ENCODE measurements at places on chromosomes 12 and 14.
A peak's percentile ranks its signal among the peaks of the same experiment; 100 is the strongest.

- DNase-seq: no peak
These were observed 4.2 kb upstream of the SPIC start for GRCh38 chr12:101470939-101471338.

- no peak for DNase-seq
These were observed 297.7 kb upstream of the CLEC14A start for GRCh38 chr14:38553586-38553985.

DNA sequence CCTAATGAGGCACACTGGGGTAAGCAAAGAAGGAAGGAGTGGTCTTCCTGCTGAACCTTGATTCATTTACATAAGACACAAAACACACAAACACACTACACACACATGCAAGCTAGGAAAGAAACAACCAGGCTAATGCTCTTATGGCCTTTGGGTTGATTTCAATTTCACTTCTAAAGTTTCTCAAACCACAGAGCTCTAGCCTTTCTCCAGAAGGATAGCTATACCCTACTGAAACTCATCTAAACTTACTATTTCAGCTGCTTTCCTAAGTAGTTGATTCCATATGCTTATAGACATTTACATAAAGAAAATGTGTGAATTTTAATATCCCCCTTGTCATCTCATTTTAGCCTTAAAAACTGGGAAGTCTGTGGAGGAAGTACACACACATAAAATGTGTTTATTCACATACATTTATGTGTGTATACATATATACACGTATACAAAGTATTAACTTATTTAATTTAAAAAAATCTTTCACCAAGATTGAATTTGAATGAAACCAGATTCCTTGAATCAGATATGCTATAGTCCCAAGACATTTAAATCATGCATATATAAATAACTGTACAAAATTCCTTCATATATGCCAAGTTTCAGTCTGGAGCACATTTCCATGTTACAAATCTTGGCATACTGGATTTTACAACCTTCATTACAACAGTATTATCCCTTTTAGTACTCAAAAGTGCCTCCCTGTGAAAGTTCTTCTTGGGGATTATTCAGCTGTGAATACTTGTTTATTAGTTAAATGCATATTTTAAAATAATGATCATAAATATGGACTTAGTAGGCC lies 231.8 kb upstream of the NPAS3 start:
- no peak for DNase-seq

GRCh38 chr14:97180304-97181200 lies 383.4 kb downstream of the VRK1 start:
- DNase-seq: peak; percentile 1

DNA sequence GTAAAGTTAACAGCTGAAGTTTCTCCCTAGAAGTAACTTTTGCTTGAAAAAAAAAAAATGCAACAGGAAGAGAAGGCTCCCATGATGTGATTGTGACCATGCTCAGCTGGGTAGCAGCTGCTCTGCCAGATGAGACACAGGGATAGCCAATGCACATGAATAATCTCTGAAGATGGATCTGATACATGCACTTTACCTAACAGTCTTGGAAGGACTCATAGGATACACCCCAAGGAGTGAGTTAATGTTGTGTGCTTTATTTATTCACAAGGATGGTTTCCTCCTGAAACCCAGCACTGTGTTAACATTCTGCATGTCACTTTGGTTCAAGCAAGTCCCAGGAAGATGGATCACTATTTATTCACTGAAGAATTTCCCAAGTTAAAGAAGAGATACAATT lies 46.5 kb downstream of the NDUFA12 start:
- DNase-seq: no peak

DNA sequence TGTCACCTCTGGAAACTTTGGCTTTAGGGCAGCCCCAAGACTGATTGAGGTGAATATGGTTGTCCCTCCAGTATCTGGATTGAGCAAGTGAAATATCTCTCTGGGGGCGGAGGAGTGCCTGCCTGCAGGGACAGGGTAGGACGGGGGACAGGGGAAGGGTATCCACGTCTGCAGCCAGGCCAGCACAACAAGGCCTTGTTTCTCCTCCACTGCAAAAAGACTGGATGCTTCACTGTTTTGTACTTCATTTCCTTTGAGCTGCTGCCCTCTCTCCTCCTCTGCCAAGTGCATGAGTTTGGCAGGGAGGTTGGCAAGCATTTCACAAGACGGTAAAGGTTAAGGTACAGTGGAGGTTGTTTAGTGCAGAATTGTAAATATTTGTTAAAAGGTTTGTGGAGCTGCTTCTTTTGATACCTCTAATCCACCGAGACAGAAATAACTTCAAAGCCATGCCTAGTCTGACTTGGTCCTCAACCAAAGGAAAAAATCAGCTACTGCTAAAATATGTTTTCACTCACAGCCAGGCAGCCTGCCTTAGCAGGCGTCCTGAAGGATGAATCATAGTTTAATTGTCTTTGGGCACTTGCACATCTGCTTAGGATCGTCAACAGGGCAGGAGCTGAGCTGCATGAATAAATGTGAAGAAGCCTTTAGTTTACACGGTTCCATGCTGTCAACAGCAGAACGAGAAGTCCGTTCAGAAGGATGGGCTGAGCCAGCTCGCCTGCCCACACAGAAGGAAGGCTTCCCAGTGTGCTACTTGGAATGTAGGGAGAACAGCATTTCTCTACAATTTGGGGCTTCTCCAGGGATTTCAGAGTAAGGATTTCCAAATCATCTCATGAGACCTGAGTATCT lies 269.7 kb downstream of the TTC6 start:
- DNase-seq: peak; percentile 19

- no peak for DNase-seq
These were observed 48.3 kb downstream of the NPAS3 start for GRCh38 chr14:32986791-32987540.

GRCh38 chr12:111343181-111343580 lies 25.7 kb downstream of the PHETA1 start:
- DNase-seq: no peak

GRCh38 chr12:175250-175649 lies 38.7 kb downstream of the SLC6A12 start:
- no peak for DNase-seq

DNA sequence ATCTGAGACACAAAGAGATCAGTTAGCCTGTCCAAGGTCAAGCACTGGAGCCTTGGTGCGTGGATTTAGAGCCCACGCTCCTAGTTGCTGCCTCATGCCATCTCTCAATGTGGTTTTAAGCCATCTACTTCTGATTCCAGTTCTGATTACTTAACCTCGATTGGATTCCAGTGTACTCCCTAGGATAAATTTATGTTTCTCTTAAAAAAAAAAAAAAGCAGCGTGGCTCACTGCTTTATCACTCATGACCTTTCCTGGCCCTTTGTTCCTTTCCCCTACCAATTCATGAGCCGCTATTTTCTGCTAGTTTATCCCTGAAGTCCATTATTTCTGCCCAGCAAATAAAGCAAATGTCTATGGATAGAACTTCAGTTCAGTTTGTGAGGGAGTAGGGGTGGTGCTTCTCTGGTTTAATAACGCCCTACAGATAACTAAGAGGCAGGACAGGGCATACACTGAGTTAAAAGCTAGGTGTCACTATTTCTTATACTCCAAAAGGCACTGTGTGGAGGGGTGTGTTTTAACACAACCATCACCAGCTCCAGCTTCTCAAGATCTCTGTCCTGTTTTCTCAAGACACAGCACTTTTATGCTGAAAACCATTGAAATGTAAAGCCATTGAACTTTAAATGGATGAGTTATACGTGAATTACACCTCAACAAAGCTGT lies 9.8 kb upstream of the PARP11 start:
- DNase-seq: no peak

- no peak for DNase-seq
These were observed 43.5 kb downstream of the B4GALNT3 start for GRCh38 chr12:503111-503761.

DNA sequence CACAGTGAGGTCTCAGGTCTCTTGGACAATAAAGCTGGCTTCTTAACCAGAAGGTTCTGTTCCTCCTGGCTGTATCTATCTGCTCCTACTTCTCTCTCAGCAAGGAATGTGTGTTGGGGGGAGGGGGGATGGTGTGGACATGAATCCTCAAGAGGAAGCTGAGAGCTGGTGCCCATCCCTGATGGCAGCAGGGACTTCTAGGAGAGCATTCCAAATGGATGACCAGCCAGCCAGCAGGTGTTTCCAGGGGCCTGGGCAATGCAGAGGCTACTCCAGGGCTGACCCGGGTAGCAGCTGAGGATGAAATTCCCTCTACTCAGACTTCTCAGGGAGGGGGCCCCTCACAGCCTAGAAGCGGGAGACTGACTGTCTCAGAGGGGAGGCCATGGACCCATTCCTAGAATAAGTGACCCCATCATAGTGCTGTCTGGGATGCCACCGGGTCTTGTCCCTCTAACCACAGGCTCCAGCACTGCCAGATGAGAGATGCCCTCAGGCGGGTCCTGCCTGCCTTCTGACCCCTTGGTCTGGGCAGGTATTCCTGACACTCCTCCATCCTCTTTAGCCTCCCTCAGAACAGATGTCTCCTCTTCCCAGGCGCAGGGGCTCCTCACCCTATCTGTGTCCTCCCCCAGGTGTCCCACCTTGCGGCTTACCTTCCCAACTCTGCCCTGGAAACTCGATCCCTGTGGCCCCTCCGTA lies 1.2 kb downstream of the RAB15 start:
- peak; percentile 34 for DNase-seq

GRCh38 chr14:92582706-92583452 lies 69.3 kb downstream of the RIN3 start:
- DNase-seq: no peak

DNA sequence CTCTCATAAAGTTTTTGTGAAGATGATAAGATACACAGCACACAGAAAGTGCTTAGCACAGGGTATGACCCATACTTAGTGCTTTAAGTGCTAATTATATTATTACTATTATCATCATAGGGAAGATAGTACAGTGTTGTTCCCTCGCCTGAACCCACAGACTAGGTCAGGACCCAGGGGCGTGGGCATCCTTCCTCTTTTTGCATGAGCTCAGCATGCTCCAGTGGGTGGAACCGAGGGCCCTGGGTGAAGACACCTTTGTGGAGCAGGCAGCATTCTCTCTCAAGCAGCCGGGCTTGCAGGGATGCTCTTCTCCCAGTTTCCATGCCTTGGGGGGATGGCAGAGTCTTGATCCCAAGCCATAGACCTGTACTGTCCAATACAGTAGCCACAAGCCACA lies 34.8 kb downstream of the CRACR2A start:
- no peak for DNase-seq

GRCh38 chr14:92649934-92650545 lies 98.4 kb downstream of the LGMN start:
- DNase-seq: no peak

DNA sequence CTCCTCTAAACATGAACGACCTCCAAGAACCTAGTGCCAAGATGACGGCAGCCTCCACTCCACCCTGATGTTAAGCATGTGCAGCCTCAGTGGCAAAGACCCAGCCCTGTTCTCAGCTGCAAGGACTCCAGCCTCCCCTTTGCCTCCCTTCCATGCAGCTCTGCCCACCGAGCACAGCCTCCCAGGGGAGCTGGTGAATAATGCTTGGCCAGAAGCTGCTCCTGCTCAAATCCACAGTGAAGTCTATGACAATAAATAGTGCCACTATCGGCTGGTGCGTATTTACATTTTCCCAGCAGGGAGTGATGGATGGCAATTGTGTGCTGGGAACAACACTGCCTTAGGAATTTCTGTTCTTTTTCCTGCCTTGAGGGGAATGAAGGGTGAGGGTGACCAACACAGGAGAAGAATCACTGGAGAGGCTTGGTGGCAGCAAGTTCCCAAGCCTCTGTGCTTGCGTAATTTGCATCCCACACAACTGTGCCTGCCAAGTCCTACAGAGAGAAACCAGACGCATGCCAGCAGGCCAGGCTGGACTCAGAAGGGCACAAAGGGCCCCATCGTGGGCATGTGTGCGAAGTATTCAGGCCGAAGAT lies 29.9 kb upstream of the TC2N start:
- DNase-seq: no peak

GRCh38 chr12:19031032-19031431 lies 98.5 kb upstream of the PLEKHA5 start:
- peak; percentile 98 for DNase-seq

- no peak for DNase-seq
These were observed 450.7 kb downstream of the GALC start for GRCh38 chr14:87542288-87542687.

DNA sequence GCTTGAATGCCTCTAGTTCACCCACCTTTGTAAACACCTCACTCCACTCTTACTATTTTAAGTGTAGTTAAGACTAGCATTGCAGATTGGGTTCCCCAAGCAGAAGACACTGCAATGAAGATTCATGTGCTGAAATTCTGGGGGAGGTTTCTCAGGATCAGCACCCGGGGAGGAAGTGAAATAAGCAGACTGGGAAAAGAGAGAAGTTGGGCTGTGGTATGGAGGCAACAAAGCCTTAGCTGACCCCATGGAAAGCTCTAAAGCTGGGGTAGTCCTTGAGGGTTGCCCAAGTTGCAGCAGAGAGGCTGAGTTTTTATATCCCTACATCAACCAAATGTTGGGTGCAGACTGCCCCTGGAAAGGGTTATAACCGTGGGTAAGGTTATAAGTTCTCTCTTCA lies 23.9 kb upstream of the IGF1 start:
- DNase-seq: no peak

- DNase-seq: peak; percentile 86
These were observed 124.2 kb downstream of the HMGA2 start for GRCh38 chr12:65948320-65949008.

- DNase-seq: no peak
These were observed 16.3 kb downstream of the ASB2 start for GRCh38 chr14:93960108-93960475.

DNA sequence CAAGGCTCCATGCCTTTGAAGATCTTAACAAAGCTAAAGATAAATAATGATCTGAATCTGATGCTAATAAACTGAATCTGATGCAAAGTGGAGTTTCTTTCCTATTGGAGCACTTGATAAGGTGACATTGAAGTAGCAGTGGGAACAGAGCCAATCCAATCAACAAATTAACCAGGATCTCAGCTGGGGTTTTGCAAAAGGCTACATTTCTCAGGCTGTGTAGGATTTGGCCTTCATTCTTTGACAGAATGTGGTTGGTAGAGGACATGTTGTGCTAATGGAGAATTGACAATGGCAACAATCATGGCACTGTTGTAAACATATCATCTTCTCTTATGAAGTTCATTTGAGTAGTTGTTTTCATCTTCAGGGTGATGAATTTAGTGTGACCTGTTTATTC lies 164.9 kb downstream of the CCDC91 start:
- DNase-seq: no peak
